ENCODE measurements at places on chromosomes 5 and 9. TPM values are rescaled to one million over a fixed set of nuclear protein-coding genes. Genes with fewer than 3 reads are reported as not detected.

The GPR151 gene
- not detected for total RNA-seq

The RALGDS gene
- total RNA-seq, result 26.9 TPM

The NUP155 gene
- 14.9 TPM for total RNA-seq

The GMCL2 gene
- not detected for total RNA-seq

The TXNDC15 gene
- total RNA-seq, result 64.4 TPM

The GABRP gene
- not detected for total RNA-seq

The CCL27 gene
- not detected for total RNA-seq

The SERF1A gene
- 0.99 TPM for total RNA-seq

The CRB2 gene
- 0.09 TPM for total RNA-seq

The TRPM3 gene
- total RNA-seq, result not detected

The LCN12 gene
- 0.82 TPM for total RNA-seq

The ZBED3 gene
- total RNA-seq, result 4.7 TPM

The LECT2 gene
- not detected for total RNA-seq

The ZNF300 gene
- 2.2 TPM for total RNA-seq

The PCDHA12 gene
- 3.2 TPM for total RNA-seq

The GPR150 gene
- total RNA-seq, result 0.16 TPM

The SPRY4 gene
- 10.3 TPM for total RNA-seq

The NIM1K gene
- total RNA-seq, result 0.30 TPM

All from A549 treated with Hydrocortisone at 1 μM for 4 hours (cell line).